Right atrium auricular region (tissue), 2 donors: ENCODE measurements at places on chromosomes 1 and 21. TPM values are rescaled to one million over a fixed set of nuclear protein-coding genes. Genes with fewer than 3 reads are reported as not detected.

The TMEM125 gene
- 0.70 TPM for total RNA-seq

The TEX38 gene
- not detected for total RNA-seq

The PSMA5 gene
- total RNA-seq, result 19.8 TPM

The GUCA2A gene
- not detected for total RNA-seq

The LMX1A gene
- total RNA-seq, result not detected

GRCh38 chr1:154819628-154820590 is 50.2 kb downstream of the KCNN3 start:
- H3K4me1 ChIP-seq, result no peaks in the 10 kb centered on the region
- no peaks in the 10 kb centered on the region for H3K36me3 ChIP-seq
- H3K27me3 ChIP-seq, result no peaks in the 10 kb centered on the region
- no peak overlapping the region for H3K4me3 ChIP-seq

DNA sequence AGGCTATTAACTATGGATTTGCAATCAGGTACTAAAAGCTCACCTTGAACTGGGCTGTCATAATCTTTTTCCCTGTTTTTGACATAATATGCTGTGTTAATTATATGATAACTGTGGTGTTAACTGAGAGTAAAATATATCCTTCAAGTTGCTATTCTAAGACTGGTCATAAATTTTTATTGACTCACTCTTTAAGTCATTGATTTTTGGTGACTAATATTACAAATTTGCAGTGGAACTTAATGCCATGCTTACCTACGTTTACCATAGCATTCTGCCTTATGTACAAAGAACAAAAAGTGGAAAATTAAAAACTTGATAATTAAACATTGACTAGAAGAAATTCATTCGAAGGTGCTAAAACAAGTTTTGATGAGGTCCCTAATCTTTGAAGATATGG is 872.4 kb downstream of the BRINP3 start:
- H3K27me3 ChIP-seq, result no peaks in the 10 kb centered on the region
- DNase-seq, result no peak
- no peak overlapping the region for H3K4me3 ChIP-seq
- no peak overlapping the region for H3K27ac ChIP-seq
- no peaks in the 10 kb centered on the region for H3K4me1 ChIP-seq

DNA sequence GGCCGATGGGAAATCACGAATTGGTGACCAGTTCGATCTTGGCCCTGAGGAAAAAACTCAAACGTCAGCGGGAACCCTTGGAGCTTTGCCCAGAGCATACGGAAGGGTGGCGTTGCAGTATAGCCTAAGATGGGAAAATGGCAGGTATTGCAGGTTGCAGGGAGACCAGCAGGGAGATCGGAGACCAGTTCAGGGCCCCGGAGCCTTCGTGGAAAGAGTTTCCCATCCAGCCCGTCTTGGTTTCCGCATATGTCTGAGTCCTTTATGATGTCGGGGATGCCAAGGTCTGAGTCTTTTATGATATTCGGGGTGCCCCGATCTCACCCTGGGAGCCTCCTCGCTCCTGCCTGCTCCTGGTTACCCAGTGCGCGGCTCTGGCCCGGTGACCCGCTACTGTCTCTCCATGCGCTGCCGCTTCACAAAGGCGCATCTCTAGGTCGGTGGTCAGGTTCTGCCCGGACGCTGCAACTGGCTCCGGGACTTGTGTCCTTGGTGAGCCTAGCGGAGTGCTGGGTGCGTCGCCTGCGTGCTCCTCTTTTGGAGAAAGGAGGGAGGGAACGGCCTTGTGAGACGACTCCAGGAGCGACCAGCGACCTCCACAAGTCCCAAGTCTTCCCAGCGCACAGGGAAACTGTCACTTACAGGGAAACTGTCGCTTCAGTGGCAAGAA is 94.2 kb downstream of the PRKAB2 start:
- no peak overlapping the region for H3K4me3 ChIP-seq
- H3K4me1 ChIP-seq, result peaks cover 37% of the 10 kb centered on the region
- H3K27ac ChIP-seq, result no peak overlapping the region
- DNase-seq, result no peak
- H3K27me3 ChIP-seq, result peaks cover 47% of the 10 kb centered on the region
- no peaks in the 10 kb centered on the region for H3K36me3 ChIP-seq

GRCh38 chr1:32966900-32967299 is 2.3 kb upstream of the RNF19B start:
- no peaks in the 10 kb centered on the region for H3K4me1 ChIP-seq
- no peak for DNase-seq
- no peak overlapping the region for H3K27ac ChIP-seq
- no peaks in the 10 kb centered on the region for H3K36me3 ChIP-seq
- no peak overlapping the region for H3K4me3 ChIP-seq

DNA sequence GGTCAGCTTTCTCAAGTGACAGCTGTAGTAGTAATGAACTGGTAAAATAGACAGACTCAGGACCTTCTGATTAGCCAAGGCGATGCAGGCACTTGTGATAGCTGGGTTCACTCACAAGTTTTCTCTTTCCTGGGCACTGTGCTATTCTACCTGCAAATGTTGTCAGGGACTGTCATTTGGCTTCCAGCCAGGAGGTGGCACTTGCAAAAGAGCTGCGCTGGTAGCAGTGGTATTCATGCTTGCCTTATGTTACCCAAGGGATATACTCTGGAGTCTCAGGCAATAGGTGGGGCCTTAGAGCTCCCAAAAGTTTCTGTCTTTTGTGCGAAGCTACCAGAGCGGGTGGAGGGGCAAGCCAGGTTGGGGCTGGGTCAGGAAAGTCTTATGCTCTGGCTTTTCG is 23.5 kb downstream of the IFI44 start:
- no peaks in the 10 kb centered on the region for H3K4me1 ChIP-seq
- no peak overlapping the region for H3K27ac ChIP-seq
- H3K36me3 ChIP-seq, result no peaks in the 10 kb centered on the region
- no peak overlapping the region for H3K4me3 ChIP-seq
- no peaks in the 10 kb centered on the region for H3K27me3 ChIP-seq

DNA sequence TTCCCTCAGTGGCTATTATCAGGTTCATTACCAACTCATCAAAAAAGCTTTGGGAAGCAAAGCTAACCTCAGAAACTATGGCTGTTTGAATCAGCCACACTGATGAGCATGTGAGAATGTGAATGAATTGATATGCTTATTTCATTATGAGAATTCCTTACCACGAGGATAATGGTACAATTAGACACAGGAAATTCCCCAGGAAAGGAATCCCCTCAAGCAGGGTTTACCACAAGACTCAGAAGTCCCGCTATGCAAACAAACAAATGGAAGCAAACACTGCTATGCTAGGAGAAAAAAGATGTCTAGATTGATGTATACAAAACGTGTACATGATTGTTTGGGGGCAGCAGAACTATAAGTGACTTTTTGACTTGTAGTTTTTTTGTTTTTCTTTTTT is 205.0 kb downstream of the HMCN1 start:
- no peak overlapping the region for H3K4me3 ChIP-seq
- DNase-seq, result no peak
- H3K4me1 ChIP-seq, result no peaks in the 10 kb centered on the region

DNA sequence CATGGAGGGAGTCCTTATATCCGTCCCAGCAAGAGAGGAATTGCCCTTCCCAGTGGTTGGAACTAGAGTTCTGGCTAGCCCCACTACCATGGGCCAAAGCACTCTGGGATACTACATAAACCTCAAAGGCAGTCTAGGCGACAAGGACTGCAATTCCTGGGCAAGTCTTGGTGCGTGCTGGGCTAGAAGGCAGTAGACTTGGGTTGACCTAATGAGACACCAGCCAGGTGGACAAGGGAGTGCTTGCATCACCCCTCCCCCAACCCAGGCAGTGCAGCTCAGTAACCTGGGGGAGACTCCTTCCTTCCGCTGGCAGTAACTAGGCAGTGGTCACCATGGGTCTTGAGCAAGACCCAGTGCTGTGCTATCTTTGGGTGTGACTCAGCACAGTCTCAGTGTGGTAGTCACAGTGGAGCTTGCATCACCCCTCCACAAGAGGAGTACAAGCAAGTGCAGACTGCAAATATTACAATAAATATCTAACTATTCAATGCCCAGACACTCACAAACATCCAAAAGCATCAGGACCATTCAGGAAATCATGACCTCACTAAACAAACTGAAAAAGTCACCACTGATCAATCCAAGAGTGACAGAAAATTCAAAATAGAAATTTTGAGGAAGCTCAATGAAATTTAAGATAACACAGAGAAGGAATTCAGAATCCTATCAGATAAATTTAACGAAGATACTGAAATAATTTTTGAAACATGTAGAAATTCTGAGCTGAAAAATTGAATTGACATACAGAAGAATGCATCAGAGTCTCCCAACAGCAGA is 84.7 kb upstream of the LYPLAL1 start:
- no peaks in the 10 kb centered on the region for H3K36me3 ChIP-seq
- no peaks in the 10 kb centered on the region for H3K27me3 ChIP-seq
- peak; percentile 83 for DNase-seq
- no peak overlapping the region for H3K27ac ChIP-seq

GRCh38 chr1:219900201-219900600 is 28.2 kb downstream of the SLC30A10 start:
- H3K27me3 ChIP-seq, result no peaks in the 10 kb centered on the region
- H3K27ac ChIP-seq, result no peak overlapping the region
- no peak overlapping the region for H3K4me3 ChIP-seq
- no peaks in the 10 kb centered on the region for H3K4me1 ChIP-seq
- H3K36me3 ChIP-seq, result no peaks in the 10 kb centered on the region

GRCh38 chr1:61742620-61743430 is 545 bp downstream of the PATJ start:
- H3K36me3 ChIP-seq, result no peaks in the 10 kb centered on the region
- no peaks in the 10 kb centered on the region for H3K4me1 ChIP-seq
- no peak for DNase-seq
- peak overlapping the region; percentile 91 for H3K4me3 ChIP-seq
- peak overlapping the region; percentile 95 for H3K27ac ChIP-seq

GRCh38 chr1:177283380-177283779 is 112.6 kb downstream of the BRINP2 start:
- no peak for DNase-seq
- H3K4me3 ChIP-seq, result no peak overlapping the region
- no peaks in the 10 kb centered on the region for H3K36me3 ChIP-seq
- H3K27ac ChIP-seq, result no peak overlapping the region
- H3K4me1 ChIP-seq, result no peaks in the 10 kb centered on the region

GRCh38 chr1:87007323-87007722 is 92.9 kb downstream of the HS2ST1 start:
- no peak overlapping the region for H3K4me3 ChIP-seq
- H3K27ac ChIP-seq, result no peak overlapping the region
- no peaks in the 10 kb centered on the region for H3K36me3 ChIP-seq
- DNase-seq, result no peak
- no peaks in the 10 kb centered on the region for H3K4me1 ChIP-seq

- H3K27ac ChIP-seq, result no peak overlapping the region
- no peak for DNase-seq
Observed at GRCh38 chr1:54800041-54800898, 853 bp downstream of the TTC22 start.

GRCh38 chr1:231232870-231233734 is 7.9 kb upstream of the GNPAT start:
- H3K27ac ChIP-seq, result no peak overlapping the region
- H3K4me3 ChIP-seq, result no peak overlapping the region
- peaks cover 20% of the 10 kb centered on the region for H3K36me3 ChIP-seq
- H3K4me1 ChIP-seq, result peaks cover 8% of the 10 kb centered on the region
- H3K27me3 ChIP-seq, result no peaks in the 10 kb centered on the region

DNA sequence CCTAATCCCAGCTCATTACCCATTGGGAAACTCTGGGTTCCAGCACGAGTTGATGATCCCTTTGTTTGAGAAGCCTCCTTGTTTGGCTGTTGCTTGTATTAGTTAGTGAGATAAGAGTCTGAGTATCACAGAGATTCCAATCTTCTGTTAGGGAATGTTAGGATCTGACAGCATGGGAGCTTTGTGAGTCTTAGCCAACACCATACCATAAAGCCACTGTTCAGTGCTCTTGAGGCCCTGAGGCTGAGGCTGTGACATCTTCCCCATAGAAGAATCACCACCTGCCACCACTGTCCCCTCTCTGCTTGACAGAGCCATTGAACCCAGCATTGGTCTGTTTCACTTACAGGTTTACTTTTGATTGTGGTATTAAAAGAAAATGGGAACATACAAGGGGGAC is 29.3 kb upstream of the NFASC start:
- H3K36me3 ChIP-seq, result no peaks in the 10 kb centered on the region
- H3K27me3 ChIP-seq, result no peaks in the 10 kb centered on the region
- DNase-seq, result no peak
- H3K4me3 ChIP-seq, result no peak overlapping the region
- H3K27ac ChIP-seq, result no peak overlapping the region

GRCh38 chr21:31363720-31364119 is 19.7 kb upstream of the TIAM1 start:
- no peaks in the 10 kb centered on the region for H3K36me3 ChIP-seq
- no peaks in the 10 kb centered on the region for H3K4me1 ChIP-seq
- H3K4me3 ChIP-seq, result no peak overlapping the region
- H3K27ac ChIP-seq, result no peak overlapping the region
- DNase-seq, result no peak
- no peaks in the 10 kb centered on the region for H3K27me3 ChIP-seq

DNA sequence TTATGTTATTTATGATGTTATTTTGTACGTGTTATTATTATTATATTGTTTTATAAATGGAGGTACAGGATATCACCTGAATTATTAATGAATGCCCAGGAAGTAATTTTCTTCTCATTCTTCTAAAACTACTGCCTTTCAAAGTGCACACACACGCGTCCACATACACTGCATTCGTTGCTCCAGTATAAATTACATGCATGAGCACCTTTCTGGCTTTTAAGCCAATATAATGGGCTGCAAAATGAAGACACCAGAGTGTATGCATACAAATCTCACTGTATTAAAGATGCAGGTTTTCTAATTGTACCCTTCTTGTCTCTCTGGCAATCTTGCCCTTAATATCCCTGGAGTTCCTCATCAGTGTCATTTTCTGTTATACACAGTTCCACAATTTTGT is 6.9 kb downstream of the RGS4 start:
- no peaks in the 10 kb centered on the region for H3K36me3 ChIP-seq
- H3K27ac ChIP-seq, result no peak overlapping the region
- no peak overlapping the region for H3K4me3 ChIP-seq
- no peaks in the 10 kb centered on the region for H3K27me3 ChIP-seq
- no peak for DNase-seq

DNA sequence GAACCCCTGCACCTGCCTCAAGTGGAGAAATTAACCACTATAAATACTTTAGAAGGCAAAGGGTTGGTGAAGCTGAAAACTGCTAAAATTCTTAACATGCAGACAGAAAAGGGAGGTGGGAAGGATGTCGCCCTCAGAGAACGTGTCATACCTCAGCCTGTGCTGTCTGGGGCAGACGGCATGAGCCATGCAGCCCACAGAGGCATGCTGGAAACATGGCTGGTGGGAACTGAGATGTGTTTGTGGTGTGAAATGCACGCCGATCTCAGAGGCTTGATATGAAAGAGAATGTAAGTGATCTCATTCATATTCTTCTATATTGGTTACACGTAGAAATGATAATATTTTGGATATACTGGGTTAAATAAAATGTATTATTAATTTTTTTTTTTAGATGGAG is 16.3 kb downstream of the AGPAT3 start:
- H3K27ac ChIP-seq, result no peak overlapping the region
- no peaks in the 10 kb centered on the region for H3K36me3 ChIP-seq
- H3K4me1 ChIP-seq, result no peaks in the 10 kb centered on the region
- DNase-seq, result no peak
- no peak overlapping the region for H3K4me3 ChIP-seq
